ENCODE measurements at places on chromosomes 12 and 14.

DNA sequence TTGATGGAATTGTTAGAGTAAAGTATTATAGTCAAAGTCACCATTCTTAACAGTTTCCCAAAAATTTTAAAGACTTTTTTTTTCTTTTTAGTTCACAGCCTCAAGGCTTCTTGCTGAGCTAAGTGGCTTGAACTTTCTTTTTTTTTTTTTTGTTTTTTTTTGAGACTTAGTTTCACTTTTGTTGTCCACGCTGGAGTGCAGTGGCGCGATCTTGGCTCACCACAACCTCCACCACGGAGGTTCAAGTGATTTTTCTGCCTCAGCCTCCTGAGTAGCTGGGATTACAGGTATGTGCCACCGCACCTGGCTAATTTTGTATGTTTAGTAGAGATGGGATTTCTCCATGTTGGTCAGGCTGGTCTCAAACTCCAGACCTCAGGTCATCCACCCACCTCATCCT lies 92.8 kb downstream of the SETD3 start:
- DNase-seq: no peak

- no peak for DNase-seq
Observed at GRCh38 chr12:981961-982360, 9.1 kb upstream of the ERC1 start.

GRCh38 chr14:63510538-63510937 lies 32.6 kb downstream of the PPP2R5E start:
- no peak for DNase-seq

DNA sequence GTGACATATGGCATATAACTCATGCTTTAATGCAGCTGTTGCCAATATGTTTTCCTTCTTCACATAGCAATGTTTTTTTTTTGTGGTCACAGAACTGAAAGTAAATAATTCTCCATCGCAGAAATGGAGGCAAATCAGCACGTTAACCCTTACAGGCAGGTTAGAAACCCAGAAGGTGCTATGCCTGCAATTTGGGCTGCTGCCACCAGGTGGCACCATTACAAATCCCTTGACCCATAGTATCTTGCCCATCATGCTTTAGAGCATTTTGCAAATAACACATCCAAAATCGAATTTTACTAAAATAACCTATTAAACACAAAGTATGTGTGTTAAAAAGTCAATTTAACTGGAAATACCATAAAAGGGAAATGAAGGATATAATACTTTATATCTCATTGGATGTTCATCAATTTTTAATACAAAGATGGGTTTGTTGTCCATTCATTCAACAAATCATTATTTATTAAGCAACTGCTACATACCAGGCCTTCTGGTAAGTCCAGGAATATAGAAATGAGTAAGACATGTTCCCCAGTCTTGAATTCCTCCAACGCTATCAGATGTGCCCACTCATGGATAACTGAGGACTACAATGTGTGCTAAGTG lies 340.1 kb downstream of the GLT1D1 start:
- no peak for DNase-seq

DNA sequence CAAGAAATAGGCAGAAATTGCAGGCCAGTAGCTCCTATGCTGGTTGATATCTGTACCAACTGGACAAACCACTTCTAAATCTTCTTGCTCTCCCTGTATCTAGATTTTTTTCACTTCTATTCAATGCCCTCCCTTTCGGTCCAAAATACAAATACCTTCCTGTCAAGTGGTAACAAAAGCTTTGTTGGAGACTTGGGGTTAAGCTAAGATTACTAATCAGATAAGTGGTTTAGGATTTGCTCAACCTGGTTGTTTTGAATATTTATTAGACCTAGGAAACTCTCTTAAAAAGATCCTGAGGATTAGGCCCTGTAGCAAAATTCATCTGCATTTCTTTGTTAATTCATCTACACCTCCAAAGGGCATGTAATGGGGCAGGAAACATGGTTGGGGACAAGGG lies 410.1 kb downstream of the NAV3 start:
- DNase-seq: no peak

DNA sequence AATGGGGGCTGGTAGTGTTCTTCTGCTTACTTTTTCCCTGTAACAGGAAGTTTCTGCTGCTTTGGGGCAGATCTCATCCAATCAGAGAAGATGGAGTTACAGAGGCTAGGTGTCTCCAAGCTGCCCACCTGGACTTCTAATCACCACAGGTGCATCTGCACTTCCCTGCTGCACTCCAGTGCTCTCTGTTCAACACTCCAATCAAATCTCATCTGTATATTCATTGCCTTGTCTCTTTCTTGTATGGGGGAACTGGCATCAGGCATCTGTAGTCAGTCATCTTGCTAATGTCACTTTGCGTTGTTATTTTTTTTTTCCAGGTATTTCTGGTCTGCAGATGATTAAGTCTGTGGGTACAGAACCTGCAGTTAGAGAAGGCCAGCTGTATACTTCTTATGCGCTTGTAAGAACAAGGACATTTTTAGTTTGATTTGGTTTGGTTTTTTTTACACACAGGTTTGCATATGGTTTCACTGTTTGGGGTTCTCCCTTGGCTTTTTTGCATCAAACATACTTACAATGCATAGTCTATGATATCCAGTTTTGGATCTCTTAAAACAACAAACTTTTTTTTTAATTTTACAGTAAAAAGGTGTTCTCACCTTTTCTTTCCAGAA lies 116.0 kb downstream of the METTL25 start:
- DNase-seq: no peak

DNA sequence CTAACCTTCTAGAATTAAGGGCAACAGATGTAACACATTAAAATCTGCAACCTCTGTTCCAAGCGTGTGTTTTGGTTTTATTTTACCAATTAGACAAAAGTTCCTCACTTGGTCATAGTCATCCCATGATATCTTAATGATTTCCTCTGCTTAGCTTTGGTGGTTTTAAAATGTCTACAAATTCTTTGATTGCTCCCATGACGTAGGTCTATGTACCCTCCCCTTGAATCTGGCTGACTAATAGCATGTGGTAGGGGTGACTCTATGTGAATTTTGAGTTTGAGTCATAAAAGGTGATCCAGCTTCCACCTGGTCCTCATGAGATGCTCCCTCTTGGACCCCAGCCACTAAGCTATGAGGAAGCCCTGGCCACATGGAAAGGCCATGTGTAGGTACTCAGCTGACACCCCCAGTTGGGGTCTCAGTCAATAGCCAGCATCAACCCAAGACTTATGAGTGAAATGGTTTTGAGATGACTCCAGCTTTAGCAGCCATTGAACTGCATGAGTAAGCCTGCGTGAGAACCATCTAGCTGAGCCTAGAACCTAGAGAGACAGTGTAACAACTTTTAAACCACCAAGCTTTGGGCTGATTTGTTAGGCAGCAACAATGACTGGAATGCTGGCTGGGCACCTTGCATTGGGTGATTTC lies 247.1 kb downstream of the MSRB3 start:
- no peak for DNase-seq

DNA sequence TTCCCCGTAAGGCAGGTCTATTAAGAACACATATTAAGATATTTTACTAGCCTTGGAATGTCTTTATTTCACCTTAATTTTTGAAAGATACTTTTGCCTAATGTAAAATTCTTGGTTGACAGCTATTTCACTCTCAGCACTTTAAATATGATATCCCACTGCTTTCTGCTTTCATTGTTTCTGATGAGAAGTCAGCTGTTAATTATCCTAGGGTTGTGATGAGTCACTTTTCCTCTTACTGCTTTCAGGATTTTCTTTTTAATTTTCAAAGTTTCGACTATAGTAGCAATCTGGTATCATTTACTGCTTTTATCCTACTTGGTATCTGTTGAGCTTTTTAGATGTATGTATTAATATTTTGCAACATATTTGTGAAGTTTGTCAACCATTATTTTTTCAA lies 578.9 kb upstream of the ATP2B1 start:
- no peak for DNase-seq
